Activated naive CD4-positive, alpha-beta T cell treated with anti-CD3 and anti-CD28 coated beads for 36 hours (primary cell): ENCODE measurements at places on chromosomes 16 and 17. TPM values are rescaled to one million over a fixed set of nuclear protein-coding genes. Genes with fewer than 3 reads are reported as not detected.

IGFBP4 gene
- total RNA-seq, result 9.2 TPM

PERCC1 gene
- 0.31 TPM for total RNA-seq

KRT31 gene
- total RNA-seq, result not detected

TPSD1 gene
- not detected for total RNA-seq

CORO6 gene
- total RNA-seq, result 27.3 TPM
